ENCODE measurements at places on chromosomes 16 and 17. TPM values are rescaled to one million over a fixed set of nuclear protein-coding genes. Genes with fewer than 3 reads are reported as not detected.

Gene KRTAP1-5
- not detected for polyA plus RNA-seq

Gene KIF2B
- not detected for polyA plus RNA-seq

Gene TXNDC11
- 29.4 TPM for polyA plus RNA-seq

Gene ELP5
- 82.9 TPM for polyA plus RNA-seq

Gene GPS1
- 223 TPM for polyA plus RNA-seq
